Brain pericyte (primary cell): ENCODE measurements at places on chromosomes 12 and 14.

GRCh38 chr14:54614296-54614695 lies 47.4 kb downstream of the SAMD4A start:
- no peak for DNase-seq

- DNase-seq, result peak; percentile 61
These were observed 69.2 kb upstream of the ETV6 start for GRCh38 chr12:11580125-11580751.

DNA sequence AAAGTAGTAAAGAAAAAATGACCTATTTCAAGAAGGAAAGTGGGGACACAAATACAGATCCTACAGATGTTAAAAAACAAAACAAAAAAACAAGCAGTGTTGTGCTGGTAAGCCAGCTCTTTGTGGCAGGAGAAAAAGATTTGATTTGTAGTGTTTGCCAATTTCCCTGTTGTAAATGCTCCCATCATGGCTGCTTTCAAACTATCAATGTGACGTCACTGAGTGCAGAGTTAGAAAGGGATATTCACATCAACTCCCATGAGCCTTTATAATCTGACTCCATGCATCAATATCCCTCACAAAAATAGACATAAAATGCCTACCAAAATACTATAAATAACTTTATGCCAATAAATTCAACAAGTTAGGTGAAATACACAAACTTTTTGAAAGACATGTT lies 32.2 kb upstream of the BCL11B start:
- DNase-seq, result no peak

- no peak for DNase-seq
These were observed 114.1 kb downstream of the PAPOLA start for GRCh38 chr14:96616161-96616721.

DNA sequence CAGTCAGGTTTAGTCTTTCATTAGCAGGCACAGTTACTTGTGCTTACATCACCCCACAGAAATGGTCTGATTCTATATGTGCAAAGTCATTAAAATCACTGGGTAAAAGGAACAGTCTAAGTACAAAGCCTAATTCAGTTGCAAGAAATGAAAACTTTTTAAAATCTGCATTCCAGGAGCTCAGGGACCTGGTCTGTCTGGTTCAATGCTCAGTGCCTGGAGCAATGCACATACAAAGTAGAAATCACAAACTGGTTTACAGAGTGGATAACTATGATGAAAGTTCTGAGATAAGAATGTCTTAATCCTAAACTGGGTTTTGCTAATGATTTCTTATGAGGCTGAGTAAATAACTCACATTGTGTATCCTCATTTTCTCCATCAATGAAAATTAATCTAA lies 28.7 kb downstream of the LMNTD1 start:
- DNase-seq, result no peak

GRCh38 chr12:128662101-128662500 lies 161.7 kb downstream of the SLC15A4 start:
- DNase-seq, result no peak

DNA sequence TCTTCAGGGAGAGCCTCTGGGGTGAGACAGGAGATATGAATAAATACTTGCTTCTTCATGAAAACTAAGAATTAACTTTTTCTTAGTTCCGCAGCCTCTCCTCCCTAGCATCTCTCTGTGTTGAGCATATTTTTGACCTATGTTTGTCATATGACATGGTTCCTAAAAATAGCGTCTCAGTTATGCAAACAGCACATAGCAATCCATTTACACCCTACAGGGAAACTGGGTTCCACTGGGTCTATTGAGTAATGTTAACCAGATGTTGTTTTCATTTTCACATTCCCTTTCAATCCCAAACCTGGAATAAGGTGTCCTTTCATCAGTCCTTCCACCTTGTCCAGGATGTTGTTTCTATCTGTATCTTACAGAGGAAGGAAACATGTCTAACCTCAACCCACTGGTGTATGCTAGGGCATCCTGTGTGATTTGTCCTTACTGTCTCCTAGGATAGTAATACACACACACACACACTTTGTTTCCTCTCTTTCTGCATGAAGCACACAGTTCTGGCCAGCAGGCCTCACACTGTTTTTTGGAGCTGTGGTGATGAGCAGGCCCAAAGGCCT lies 1543.5 kb downstream of the AACS start:
- DNase-seq, result no peak

GRCh38 chr12:130715998-130716968 lies at the start of gene RIMBP2:
TSS of gene RIMBP2 (minus strand) at chr12:130716299. CDS start at chr12:130479013, 237,286 bp downstream.
- no peak for DNase-seq

- no peak for DNase-seq
These were observed 5.4 kb upstream of the RALGAPA1 start for GRCh38 chr14:35814371-35815005.

DNA sequence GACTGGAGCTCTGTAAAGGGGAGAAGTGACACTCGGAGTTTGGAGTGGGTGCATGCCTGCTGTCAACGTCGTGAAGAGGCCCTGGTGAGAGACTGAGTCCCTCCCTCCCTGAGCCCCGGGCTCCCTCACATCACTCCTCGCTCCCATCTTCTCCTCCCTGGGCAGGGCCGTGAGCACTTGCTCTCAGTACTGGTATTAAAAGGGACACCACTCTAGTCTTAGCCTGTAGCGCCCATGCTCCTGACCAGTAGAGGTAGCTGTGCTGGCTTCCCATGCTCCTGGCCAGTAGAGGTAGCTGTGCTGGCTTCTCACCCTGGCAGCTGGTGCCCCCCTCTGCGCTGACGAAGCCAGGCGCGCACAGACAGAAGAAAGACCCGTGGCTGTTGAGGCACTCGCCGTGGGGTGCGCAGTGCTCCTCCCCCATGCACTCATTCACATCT lies 14.7 kb downstream of the ISCA2 start:
- no peak for DNase-seq

DNA sequence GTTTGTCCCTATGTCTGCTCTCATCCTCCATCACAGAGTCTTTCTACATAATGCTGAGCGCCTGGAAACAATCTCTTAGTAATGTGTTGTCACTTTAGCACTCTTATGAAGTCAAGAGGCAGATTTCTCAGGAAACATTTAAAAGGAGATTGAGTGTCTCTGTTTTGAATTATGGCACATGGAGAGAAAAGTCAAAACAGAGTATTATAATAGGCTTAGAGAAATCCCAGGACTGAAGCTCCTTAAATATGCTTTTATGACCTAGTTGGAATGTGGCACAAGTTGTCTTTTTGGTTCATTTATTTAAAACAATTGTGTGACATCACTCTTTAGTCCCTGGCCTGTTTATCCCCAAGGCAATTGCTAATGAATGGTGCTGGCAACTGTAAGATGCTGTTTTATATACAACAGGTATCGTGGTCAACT lies 117.8 kb upstream of the HIF1A start:
- no peak for DNase-seq

DNA sequence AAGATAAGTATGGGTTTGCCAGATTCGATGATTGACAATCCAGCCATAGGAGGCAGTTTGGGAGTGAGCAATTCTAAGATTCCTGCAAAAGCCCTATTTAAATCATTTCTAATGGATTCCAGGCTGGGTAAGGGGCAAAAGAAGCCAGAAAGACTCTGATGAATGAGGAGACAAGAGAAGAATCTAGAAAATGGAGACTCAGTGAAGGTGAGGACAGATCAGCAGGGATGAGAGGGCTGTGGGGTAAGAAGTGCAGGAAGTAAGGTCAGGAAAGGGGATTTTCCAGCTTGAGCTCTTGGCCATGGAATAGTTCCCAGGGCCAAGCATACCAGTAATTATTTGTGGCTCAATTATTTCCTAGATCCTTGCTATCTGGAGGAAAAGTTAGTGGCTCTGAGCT lies 87.3 kb downstream of the TMX1 start:
- no peak for DNase-seq

GRCh38 chr12:48445538-48445937 lies 26.8 kb upstream of the ANP32D start:
- no peak for DNase-seq

DNA sequence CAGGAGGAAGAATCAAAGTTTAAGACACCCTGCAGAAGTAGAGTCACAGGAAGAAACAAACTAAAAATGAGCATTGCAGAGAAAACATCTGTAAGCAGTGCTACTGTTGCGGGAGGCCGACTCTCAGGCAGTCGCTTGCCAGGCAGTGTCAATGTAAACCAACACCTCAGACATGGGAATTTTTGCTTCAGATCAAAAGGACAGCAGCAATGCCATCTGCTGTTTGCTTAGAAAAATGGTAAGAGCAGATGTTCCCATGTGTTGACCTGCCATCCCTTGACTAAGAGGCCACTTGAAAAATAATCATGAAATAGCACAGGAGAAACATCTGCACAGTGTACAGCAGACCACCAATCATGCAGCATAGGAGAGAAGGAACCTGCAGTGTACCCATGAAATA lies 196.6 kb downstream of the SLC25A21 start:
- DNase-seq, result no peak

- DNase-seq, result no peak
These were observed 131.3 kb downstream of the ITPR2 start for GRCh38 chr12:26701604-26702215.

DNA sequence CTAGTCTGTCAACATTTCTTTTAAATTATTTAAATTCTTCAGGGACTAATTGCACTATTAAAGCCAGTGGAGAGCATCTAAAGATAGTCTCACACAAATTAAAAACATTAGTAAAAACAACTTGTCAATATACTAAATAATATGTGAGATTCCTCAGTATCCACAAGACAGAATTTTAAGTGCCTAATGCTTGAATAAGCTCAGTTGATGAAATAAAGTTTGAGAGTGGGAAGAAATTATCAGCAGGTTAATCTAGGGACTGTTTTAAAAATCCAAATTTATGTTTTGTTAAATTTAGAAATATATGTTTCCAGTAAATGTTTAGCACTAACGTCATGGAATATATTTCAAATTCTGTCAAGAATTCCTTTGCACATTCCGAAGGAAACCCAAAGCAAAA lies 105.2 kb downstream of the SLC41A2 start:
- no peak for DNase-seq

GRCh38 chr12:9335867-9336266 lies 127.7 kb upstream of the PZP start:
- no peak for DNase-seq

DNA sequence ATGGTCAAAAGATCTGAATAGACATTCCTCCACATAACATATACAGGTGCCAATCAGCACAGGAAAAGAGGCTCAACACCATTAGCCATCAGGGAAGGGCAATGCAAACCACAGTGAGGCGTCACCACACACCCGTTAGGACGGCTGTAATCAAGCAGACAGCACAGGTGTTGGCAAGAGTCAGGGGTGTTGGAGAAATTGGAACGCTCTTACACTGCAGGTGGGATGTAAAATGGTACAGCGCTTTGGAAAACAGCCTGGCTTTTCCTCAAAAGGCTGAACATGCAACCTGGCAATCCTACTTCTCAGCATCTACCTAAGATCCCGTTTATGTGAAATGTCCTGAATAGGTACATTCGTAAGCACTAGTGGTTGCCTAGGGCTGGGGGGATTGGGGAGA lies 21.5 kb upstream of the MMP17 start:
- no peak for DNase-seq

DNA sequence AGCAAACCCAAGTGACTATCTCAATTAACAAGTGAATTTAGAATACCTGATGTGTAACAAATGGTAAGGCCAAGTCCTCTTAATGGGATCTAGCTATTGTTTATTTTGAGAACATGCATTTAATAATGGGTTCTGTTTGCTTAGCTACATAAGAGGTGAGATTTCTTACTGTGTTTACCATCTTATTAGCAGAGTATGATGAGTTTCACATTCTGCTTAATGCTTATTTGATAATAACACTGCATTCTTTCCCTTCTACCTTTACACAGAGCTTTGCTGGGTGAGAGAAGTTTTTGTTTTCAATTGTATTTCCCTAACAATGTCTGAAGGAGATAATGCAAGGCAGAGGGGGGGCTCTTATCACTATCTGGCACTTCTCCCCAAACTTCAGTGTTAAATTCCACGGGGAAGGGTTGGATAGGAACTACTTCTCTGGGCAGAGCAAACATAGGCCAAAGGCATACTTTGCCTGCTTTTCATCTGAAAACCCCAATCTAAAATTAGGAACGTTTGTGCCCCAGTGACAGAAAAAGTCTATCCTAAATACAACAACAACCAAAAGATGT lies 129.0 kb upstream of the ATXN7L3B start:
- DNase-seq, result no peak

DNA sequence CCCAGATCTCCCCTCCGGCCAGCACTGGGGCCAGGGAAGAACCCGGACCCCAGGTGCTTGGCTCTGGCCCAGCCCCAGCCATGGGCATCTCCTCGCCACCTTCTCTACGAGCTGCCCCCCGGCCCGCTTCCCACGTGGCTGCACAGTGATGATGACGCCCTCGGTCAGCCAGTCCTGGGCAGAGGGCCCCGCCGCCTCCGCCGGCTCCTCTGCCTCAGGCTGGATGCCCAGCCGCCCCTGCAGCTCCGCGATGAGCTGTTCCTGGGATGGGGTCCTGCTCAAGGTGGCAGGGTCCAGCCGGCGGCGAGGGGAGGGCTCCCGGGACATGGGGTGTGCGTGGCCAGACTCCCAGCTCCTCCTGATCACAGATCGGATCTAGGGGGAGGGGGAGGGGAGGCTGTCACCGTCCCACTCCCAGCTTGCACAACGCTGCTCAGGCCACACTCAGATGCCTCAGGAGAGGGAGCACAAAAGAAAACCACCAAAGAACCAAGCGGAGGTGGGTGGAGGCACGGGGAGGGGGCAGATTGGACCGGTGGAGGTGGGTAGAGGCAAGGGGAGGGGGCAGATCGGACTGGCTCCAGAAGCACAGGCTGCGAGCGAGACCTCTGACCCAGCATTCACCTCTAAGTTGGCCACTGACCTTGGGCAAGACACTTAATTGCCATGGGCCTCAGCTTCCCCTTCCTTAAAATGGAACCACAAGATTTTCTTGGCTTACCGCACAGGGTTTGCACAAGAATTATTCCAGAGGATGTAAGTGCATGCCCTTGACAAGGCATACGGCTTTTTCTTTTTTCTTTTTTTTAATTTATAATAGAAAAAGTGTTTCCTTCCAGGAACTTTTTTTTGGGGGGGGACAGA lies 16.1 kb upstream of the RPLP0 start:
- DNase-seq, result no peak
